Astrocyte of the cerebellum (primary cell): ENCODE measurements at places on chromosomes 4 and X.

- DNase-seq = peak; percentile 48
Observed at GRCh38 chrX:16695079-16695676, 17.3 kb downstream of the CTPS2 start.

DNA sequence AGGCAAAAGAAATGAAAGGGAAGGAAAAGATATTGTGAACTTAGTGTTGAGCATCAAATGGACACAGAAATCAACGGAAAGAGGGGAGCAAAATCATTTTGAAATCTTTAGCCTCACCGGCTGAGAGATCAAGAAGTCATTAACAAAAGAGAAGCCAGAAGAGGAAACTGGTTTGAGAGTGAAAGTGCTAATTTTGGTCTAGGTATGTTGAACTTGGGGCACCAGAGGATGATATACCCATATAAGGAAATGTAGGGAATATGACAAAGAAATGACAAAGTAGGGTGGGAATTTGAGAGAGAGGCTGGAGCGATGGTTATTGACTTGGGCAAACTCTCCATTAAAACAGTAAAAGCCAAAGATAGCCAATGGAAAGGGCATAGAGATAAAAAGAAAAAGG lies 183.4 kb upstream of the ATOH1 start:
- DNase-seq = no peak

- no peak for DNase-seq
Observed at GRCh38 chr4:168741281-168742173, 244.7 kb downstream of the PALLD start.

DNA sequence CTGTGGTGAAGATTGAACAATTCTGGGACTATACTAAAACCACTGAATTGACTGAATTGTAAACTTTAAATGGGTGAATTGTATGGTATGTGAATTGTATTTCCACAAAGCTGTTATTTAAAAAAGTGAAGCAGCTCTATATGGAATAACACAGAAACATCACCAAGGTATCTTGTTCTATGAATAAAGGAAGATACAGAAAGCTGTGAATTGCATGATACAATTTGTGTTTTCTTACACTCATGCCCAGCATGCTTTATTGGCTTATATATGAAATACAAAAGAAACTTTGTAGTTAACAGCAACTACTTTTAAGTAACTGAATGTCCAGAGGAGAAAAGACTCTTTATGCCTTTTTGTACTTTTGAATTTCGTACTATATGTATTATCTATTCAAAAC lies 11.5 kb downstream of the CBR4 start:
- DNase-seq = no peak

DNA sequence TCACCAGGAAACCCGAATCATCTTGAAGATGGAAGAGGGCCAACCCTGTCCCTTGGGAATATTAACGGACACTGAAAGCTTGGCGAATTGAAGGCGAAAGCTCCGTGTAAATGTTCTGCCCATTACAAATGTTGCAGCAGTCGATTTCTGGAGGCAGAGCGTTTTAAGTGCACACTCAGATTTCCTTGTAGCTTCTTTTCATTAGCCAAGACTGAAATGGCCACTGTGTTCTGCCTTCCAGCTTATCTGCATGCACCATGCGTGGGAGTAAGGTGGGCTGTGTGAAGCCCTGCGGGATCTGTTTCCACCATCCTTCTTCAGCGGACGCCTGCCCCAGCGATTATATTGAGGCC lies 1.3 kb downstream of the SMIM20 start:
- DNase-seq = no peak

- DNase-seq = no peak
Observed at GRCh38 chrX:18548996-18549395, 122.9 kb downstream of the RS1 start.

DNA sequence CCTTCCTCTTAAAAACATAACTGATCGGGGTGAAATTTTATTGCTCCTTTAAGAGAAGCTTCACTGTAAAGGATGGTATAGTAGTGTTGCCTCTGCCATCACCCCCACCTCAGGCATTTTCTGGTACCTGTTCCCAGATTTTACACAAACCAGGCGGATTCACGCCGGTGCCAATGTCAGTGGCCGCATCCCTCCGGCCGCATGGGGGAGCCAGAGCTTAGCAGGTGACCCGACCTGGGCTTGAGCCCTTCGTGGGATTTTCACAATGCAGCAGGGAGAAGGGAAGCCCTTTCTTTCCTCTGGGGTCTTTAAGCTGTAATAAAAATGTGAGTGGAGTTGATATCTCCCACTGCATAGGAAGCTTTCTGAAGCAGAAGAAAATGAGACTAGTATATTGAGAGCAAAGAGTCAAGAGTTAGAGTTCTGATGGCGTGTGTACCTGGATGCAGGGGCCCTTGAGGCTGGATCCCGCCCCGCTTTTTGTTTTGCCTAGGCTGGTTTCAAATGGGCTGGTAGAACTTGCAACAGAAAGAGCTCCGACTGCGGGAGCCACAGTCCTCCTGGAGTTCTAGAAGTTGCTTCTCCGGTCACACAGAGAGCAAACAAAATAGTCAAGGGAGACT lies 59.4 kb downstream of the POLR2B start:
- no peak for DNase-seq

DNA sequence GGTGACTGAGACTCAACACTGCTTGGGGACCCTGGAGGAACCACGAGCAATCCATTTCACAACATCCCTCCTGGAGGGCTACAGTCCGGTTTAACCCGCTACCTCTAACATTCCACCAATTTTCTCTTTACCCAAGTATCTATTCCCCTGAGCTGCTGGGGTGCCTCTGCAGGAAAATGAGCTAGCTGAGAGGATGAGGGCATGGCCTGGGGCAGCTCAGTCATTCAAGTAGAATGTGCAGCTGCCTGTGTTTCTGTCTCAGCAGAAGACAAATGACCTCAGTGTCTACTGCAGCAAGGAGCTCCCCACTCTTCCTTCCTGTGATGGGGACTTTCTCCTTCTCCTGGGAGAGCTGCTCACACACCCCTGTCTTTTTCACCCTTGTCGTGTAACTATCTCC lies 120.8 kb downstream of the ZNF518B start:
- DNase-seq = no peak

- no peak for DNase-seq
Observed at GRCh38 chr4:68569466-68570121, 6.5 kb downstream of the UGT2B17 start.

DNA sequence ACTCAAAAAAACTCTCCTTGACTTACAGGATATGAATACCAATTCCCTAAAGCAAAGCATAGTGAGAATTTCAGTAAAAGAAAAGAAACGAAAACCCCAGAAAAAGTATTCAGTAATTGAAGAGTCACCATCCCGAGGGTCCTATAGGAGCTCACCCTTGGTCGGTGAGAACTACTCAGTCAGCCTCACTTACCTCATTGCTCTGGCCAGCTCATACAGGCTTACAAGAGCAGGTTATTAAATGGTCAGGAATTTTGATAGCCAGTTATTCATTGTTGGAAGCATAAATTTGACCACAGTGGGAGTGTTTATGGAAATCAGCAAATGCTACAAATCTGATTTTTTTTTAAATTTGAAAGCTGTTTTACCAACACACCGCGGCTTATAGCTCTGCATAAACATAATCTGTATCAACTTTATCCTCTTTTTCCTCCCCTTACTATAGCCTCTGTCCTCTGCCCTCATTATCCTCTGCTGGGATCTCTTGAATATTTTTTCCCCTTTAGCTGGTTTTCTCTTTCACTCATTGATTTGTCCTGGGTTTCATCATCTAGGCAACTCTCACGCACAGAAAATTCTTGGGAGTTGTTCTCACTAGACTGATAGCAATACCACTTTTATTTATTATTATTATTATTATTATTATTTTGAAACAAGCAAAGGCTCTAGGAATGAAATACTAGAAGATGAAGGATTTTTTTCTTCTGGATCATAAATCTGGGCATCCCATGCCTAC lies 11.0 kb upstream of the CXCL2 start:
- DNase-seq = peak; percentile 87

DNA sequence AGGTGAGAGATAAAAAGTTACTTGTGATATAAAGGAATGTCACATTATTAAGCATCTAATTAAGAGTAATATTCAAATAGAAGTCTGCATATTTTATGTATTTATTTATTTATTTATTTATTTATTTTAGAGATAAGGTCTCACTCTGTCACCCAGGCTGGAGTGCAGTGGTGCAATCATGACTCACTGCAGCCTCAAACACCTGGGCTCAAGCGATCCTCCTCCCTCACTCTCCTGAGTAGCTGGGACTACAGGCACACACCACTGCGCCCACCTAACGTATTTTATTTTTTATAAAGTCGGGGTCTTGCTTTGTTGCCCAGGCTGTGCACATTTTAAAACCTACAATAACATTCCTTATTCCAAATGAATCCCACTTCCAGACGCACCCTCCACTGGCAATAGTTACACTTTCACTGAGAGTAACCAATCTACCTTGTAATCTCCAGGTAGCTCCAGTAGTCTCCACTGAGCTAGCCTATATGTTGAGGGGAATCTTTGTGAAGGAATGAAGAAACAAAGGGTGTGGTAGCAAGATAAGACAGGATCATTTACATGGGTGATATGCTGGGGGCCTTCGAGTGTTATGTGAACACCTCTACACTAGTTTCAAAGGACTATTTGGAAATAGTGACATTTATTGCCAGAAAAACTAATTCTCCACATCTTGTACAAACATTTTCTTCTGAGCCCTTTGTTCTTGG lies 11.9 kb downstream of the SH3D19 start:
- DNase-seq = no peak

- DNase-seq = no peak
Observed at GRCh38 chr4:127622621-127622920, 10.2 kb upstream of the INTU start.

DNA sequence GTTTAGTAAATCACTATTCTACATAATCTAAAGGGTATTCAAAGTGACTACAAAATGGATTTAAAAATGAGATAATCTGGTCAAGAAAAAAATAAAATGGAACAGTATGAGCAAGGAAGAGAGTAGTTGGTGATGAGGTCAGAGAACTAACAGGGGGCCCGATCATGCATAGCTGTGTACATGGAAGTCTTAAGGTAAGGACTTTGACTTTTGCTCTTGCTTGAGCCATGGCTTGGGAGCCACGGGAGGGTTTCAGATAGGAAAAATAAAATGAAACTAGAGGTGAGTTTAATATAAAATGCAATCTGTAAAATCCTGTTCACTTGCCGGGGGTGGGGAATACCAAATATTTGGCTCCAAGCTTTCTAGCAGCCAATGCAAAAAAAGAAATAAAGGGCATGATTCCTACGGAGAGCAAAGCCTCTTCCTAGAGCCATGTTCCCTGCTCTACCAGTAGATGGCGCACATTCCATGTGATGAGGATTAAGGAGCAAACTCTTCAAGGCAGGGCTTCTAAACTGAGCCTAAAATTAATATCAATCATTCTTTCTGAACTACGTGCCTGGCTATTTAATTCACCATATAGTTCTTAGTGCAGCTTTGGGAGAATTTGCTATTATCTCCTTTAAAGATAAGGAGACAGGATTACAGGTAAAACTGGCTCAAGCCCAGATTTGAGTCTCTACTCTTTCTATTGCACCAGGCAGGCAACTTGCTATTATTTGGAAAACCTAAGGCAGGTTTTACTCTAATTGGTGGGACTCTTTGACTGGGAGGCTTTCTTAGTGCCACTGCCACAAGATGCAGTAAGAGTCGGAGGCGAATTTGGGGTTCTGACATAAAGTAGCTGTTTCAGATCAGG lies 6.8 kb upstream of the CLCN5 start:
- peak; percentile 24 for DNase-seq

GRCh38 chr4:53919535-53919934 lies 144.9 kb downstream of the CHIC2 start:
- DNase-seq = no peak

- DNase-seq = no peak
Observed at GRCh38 chrX:154294791-154295574, at the start of gene TEX28. Gene TEX28 (minus strand): TSS chrX:154295124. CDS start chrX:154292117, 3,007 bp downstream.
